ENCODE measurements at places on chromosomes 1 and 21.

DNA sequence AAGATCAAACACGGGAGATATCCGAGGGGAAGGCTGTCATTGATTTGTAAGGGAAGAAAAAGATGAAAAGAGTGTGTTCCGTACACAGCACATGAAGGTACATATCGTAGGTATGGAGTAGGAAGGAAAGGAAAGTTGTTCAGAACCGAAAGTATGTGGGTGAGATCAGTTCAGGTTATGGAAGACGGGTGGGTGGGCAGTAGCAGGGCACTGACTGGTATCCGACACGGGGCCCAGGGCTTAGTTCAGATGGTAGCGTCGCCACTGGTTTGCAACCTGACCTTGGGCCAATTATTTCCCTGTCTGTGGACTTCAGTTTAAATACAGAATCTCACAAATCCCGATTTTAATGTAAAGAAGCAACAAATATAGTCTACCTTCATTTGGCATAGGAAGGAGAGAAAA lies 27.8 kb upstream of the A3GALT2 start:
- no peak for DNase-seq

DNA sequence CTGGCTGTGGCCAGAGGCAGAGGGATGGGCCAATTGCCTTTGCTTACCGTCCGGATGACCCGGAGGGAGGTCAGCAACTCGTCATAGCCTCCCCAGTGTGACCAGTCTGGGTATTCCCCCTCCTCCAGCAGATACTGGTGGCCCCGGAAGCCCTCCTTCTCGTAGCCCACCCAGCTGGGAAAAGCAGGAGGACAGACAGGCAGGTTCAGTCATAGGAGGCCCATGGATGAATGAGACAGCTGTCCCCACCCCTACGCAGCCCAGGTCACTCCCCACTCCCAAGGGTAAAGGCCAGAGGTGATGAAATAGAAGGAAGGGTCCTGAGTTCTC lies 16.8 kb downstream of the CRYBG2 start:
- no peak for DNase-seq

GRCh38 chr1:28123461-28123961 lies 35.1 kb upstream of the EYA3 start:
- DNase-seq = peak; percentile 25

GRCh38 chr1:46301808-46302640 lies 1.4 kb downstream of the LRRC41 start:
- peak; percentile 13 for DNase-seq

- no peak for DNase-seq
These were observed 109.2 kb downstream of the DHRS3 start for GRCh38 chr1:12508849-12509248.

- DNase-seq = no peak
These were observed 211.5 kb downstream of the KCNJ6 start for GRCh38 chr21:37704751-37705150.

DNA sequence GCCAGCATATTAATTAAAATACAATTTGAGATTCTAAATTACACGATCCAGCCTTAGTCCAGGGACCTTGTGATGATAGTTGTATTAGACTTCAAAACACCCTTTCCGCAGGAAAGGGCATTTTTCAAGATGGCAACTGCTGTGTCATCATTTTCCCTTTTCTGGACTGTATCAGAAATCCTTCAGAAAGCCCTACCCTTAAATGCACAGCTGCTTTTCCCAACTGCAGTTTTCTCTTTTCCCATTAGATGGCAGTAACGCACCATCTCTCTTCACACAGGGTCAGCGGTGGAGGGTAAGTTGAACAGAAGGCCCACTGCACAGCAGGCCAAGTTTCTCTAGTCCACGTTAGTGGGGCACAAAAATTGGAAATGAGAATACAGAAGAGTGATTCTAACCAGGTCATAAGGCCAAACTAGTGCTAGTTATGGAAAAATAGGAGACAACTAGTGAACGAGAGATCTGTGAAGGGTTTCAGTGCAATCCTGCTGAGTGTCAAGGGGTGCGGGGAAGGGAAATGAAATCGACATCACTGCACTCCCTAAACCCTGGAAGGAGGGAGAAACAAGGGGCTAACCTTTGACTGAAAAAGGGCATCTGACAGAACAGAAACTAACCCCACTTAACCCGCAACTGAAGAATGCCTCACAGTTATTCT lies 22.1 kb upstream of the TDRD10 start:
- DNase-seq = peak; percentile 80

DNA sequence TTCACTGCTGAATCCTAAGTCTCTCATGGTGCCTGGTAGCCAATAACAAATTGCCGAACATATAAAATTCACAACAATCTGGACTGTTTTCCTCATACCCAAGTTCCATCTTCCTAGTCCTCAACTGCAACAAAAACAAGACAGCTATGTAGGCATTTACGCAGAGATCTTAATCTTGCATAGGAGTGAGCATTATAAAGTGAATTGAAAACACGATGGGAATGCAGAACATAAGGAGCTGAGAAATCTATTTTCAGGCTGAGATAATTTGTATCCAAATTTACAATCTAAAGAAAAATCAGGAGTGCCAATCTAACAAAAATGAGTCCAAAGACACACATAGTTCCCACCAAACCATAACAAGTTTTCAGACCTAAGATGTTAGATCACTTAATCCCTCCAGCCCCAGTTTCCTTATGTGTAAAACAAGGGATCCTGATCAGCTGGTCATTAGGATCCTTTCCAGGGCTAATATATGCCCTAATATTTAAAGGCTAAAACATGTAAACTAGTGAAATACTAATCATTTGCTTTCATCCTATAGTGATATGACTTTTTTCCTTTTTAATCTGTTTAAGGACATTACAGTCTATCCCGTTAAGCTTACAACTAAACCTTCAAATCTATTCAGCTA lies 1.9 kb downstream of the SLC16A1 start:
- no peak for DNase-seq

DNA sequence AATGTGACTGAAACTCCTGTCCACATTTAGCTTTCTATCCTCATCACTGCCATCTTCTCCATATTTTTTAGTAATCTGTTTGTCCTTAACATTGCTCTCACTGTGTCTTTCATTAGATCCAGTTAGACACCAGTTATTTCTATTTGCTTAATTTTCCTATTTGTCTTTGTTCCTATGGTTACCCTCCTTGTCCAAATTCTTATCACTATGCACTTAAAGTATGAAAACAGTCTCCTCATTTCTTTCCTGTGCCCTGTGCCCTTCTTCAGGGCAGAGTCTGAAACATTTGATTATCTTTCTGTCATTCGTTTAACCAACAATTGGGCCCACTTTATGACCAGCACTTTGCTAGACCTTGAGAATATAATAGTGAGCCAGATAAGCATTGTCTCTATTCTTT lies 64.2 kb downstream of the SLC30A7 start:
- DNase-seq = no peak

DNA sequence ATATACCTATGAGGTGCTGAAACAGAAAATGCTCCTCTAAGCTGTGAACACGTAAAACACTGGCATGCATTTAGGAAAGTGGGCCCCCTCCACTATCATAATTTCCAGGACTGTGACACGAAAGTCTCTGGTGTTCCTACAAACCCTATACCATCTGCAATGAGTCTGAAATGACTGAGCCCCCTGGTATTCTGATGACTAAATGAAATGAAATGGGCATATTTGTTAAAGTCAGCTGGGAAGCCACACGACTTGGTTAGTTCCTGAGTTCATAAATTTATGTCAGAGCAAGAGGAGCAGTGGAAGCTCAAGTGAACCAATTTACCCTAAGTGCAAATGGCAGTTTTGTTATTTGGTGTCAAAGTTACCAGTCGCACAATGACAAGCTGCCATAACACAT lies 182.3 kb downstream of the KCTD3 start:
- peak; percentile 67 for DNase-seq

- no peak for DNase-seq
These were observed 66.3 kb downstream of the ARHGEF10L start for GRCh38 chr1:17605582-17606344.

DNA sequence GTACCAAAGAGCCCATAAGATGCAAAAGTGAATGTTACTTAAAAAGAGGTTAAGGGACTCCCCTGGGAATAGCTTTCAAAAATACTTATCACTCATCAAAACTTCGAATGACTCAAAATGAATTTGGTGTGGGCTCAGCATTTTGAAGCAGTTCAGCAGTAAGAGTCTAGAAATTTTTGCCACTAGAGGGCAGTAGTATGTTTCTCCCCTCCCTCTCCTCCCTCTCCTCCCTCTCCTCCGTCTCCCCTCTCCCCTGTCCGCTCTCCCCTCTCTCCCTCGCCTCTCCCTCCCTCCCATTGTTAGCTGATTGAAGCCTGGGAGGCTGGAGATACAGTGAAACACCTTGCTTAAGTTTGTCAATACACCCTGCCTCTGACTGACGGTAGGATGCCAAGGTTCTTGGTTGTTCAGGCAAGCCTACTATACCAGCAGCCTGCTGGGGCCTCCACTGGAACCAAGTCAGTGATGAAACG lies 70.8 kb upstream of the TENT5C start:
- DNase-seq = peak; percentile 43

GRCh38 chr1:17513131-17513530 lies 26.4 kb upstream of the ARHGEF10L start:
- DNase-seq = no peak

GRCh38 chr1:167777269-167777650 lies 55.5 kb downstream of the MPZL1 start:
- DNase-seq = no peak

- no peak for DNase-seq
These were observed 210.9 kb downstream of the KAZN start for GRCh38 chr1:14809191-14809981.

Data from fibroblast of skin of left quadriceps (primary cell).